ENCODE measurements at places on chromosomes 5 and 9. TPM values are rescaled to one million over a fixed set of nuclear protein-coding genes. Genes with fewer than 3 reads are reported as not detected.

GRCh38 chr9:113941056-113941455 is 64.9 kb downstream of the ZNF618 start:
- no peak for DNase-seq

The IL9 gene
- total RNA-seq, result not detected

The STKLD1 gene
- total RNA-seq, result not detected

The PCA3 gene
- total RNA-seq, result not detected

The SMC2 gene
- total RNA-seq, result 37.2 TPM

Measured in colonic mucosa (tissue), 4 donors.